ENCODE measurements at places on chromosomes 1 and 21.

GRCh38 chr1:19424651-19425570 is 60.4 kb downstream of the CAPZB start:
- no peak for DNase-seq

DNA sequence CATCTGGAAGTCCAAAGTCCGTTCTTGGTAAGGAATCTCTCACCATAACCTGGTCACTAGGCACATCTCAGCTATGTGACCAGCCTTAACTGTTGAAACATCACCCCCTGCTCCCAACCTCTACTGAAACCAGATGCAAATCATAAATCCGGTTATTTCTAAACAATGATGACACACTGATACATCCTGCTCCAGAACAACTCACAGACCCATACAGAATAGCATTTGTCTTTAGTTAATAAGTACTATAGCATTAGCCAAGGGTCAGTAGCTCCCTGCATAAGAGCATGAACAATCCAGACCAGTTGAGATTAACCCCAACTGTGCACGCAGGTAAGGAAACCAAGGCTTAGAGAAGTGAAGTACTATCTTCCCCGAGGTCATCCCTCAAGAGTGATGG is 38.0 kb upstream of the KCTD3 start:
- no peak for DNase-seq

GRCh38 chr1:27873671-27874384 is 1.5 kb downstream of the THEMIS2 start:
- no peak for DNase-seq

DNA sequence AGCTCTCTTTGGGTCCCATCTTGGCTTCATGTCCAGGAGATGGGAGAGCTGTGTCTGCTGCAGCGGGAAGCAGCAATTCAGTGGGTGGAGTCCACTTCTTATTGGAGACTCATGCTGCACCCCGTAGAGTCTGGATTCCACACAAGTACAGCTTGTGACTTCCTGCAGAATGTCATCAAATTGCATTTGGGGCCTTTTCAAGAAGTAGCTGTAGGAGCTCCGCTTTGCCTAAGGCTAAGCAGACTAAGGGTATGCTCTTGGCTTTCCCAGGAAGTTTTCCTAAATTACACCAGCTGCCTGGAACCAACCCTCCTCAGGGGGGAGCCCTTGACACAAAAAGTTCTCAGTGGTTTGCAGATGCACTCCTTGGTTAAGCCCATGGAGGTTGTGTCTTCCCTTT is 5.7 kb upstream of the MOB3C start:
- no peak for DNase-seq

DNA sequence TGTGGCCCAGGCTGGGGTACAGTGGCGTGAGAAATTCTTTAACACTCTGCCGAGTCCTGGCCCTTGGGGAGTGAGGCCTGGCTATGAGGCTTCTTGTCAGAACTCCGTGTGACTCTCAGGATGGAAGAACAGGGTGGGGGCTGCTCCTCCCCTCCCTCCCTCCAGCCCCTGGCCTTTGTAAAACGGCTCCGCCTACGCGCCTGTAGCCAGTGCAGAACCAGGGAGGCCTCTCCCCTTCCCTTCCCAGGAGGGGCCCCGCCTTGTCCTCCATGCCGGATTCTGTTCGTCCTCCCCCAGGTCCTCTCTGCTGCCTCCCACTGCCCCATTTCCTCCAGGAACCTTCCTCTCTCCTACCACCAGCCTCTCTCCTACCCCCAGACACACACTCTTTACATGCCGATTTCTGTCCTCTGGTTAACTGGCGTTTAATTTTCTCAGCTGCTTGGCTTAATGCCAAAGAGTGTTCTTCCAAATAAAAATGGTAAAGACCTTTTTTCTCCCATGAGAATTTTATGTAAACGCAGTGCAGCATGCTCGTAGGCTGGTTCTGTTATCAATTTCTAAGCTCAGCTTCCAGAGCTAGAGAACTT is 21.0 kb downstream of the PDE9A start:
- no peak for DNase-seq

- DNase-seq, result no peak
Observed at GRCh38 chr1:89257041-89257440, 15.6 kb downstream of the GBP5 start.

- DNase-seq, result no peak
Observed at GRCh38 chr1:183073320-183073719, 50.1 kb downstream of the LAMC1 start.

- peak; percentile 58 for DNase-seq
Observed at GRCh38 chr1:20574686-20575540, 14.0 kb upstream of the CDA start.

DNA sequence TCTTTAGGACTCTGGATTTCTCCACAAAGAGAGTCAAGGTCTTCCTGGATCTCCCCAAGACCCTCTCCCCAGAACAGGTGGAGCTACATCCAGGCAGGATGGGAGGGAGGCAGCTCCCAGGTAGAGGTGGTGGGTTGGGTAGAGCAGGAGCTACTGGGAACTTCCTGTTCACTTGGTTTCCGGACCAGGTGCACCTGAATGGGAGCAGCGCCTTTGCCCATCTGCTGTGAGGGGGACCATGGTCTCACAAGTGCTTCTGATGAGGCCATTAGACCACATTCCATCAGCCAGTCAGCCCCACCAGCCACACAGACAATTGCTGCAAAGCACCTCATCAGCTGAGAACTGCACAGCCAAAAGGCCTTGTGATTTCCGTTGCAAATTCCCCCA is 188.8 kb downstream of the MATN1 start:
- no peak for DNase-seq

GRCh38 chr1:24735509-24736375 is 9.5 kb upstream of the CLIC4 start:
- no peak for DNase-seq

Measured in stimulated activated CD8-positive, alpha-beta memory T cell treated with anti-CD3 and anti-CD28 coated beads, Interleukin-4, amount 100 ng/mL, for 24 hours (primary cell).